ENCODE measurements at places on chromosomes 16 and 17.

GRCh38 chr17:73043686-73044581 lies 48.6 kb downstream of the SLC39A11 start:
- peak; percentile 58 for DNase-seq

DNA sequence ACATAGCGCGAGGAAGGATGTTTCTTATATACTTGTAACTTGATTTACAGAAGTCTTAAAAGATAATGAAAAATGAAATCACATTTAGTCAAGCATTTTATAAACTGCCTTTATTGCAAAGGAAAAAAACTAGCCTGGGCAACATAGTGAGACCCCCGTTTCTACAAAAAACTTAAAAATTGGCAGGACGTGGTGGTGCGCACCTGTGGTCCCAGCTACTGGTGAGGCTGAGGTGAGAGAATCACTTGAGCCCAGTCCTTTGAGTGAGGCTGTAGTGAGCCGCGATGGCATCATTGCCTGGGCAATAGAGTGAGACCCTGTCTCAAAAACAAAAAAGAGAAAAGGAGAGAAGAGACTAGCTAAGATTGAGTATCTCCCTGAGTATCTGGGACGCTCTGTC lies 145.2 kb upstream of the CIBAR2 start:
- no peak for DNase-seq

- DNase-seq, result no peak
Observed at GRCh38 chr16:29254676-29255495, 151.6 kb downstream of the NPIPB11 start.

DNA sequence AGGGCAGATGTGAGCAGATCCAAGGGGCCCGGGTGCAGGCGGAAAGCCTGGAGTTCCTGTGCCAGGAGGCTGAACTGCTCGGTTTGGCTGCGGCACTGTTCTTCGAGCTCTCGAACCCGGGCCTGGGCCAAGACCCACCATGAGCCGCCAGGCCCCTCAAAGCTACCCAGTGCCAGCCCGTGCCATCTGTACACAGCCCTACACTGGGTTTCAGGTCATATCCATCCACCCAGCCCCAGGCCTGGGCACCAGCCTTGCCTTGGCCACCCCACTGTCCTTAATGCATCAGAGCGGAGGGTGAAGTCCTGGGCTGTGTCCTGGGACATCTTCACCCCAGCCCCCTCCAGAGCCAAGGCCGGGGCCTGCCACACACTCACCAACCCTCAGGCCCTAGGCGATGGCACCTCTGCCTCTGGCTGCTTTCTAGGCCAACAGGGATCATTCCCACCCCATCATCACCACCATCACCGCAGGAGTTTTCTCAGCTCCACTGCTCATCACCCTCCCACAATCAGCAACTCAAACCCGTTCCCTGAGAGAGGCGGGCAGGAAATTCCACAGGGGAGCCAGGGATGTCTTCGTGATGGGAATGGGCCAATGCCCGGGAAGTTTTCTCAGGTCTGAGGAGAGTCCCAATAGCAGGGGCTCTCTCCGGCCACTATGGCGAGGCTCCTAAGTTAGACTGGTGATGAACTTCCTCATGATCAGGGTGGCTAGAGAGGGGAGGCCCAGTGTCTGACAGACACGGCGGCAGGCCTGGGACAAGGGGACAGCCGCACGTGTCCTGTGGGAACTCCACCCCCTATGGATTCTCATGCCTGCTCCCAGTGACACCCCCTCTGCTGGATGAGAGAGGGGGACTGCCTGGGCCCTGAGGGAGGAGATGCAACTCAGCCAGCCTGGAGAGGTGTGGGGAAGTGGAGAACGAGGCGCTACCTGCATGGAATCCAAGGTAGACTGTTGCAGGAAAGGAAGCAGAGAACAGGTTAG lies 9.1 kb downstream of the TSPOAP1 start:
- DNase-seq, result no peak

GRCh38 chr17:57739402-57740234 lies 5.5 kb downstream of the CCDC182 start:
- peak; percentile 70 for DNase-seq

DNA sequence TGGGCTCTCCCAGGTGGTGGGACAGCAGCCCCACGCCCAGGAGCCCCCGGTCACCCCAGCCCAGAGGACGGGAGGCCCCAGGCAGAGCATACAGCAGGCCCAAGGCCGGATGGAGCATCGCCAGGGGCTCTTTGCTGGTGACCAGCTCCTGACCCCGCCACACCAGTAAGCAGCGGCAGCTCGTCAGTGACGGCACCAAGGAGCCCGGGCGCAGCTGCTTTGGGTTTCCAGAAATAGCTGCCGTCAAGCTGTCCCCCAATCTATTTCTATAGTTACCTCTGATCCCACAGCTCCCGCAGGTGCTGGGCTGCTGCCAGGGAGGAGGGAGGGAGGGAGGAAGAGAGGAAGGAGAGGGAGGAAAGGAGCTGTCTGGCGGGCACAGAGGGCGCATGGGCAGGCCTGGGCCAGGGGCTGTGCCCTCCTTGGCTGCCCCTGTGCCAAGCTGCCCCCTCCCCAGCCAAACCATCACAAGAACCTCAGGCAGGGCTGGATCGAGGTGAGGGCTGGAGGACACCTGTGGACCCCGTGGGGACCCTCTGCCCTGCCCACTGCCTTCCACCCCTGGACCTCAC lies 10.8 kb upstream of the RASD1 start:
- no peak for DNase-seq

DNA sequence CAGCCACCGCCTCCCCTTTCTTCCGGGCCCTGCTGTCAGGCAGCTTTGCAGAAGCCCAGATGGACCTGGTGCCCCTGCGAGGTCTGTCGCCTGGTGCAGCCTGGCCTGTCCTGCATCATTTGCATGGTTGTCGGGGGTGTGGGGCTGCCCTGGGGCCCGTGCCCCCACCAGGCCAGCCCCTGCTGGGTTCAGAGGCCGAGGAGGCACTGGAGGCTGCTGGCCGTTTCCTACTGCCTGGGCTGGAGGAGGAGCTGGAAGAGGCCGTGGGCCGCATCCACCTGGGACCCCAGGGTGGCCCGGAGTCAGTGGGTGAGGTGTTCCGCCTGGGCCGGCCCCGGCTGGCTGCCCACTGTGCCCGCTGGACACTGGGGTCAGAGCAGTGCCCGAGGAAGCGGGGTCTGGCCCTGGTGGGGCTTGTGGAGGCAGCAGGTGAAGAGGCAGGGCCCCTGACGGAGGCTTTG lies 5.5 kb upstream of the TGFB1I1 start:
- DNase-seq, result no peak

- no peak for DNase-seq
Observed at GRCh38 chr17:35597604-35598003, 10.5 kb downstream of the AP2B1 start.

DNA sequence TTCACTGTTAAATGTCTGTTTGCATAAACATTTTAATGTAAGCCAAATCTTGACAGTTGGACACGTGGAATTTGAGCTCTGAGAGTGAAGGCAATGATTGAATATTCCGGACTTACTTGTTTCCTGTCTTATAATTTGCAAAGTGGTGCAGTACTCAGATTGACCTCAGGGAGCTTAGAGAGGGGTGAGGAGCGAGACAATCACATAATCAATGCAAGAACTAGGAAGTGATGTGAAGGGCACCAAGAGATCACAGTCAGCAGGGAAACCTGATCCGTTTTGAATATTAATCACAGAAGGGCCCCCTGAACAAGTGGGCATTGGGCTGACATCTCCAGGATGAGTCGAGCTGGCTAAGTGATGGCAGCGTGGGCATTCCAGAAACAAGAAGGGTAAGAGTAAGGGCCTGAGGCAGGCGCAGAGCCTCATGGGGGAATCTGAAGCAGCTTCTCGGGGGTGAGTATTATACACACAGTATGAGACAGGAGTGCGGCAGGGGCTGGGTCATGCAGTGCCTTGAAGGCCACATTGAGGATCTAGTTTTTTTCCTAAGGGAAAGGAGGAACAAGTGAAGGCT lies 26.1 kb downstream of the TEX2 start:
- DNase-seq, result no peak

DNA sequence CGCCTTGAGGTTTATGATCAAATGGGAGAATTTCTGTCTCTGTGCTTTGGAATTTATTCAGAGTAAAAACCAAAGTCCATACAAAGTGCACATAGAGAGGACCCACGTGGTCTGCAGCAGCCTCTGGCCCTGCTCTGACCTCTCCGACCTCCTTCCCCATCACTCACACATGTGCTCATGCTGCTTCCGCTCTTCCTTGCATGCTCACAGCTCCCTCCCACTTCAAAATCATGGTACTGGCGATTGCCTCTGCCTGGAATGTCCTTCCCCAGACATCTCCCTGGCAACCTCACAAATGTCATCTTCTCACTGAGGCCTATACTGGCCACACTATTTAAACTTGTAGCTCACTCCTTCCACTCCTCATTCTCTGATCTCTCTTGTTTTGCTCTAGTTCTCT lies 418.0 kb downstream of the CA10 start:
- no peak for DNase-seq

- peak; percentile 11 for DNase-seq
Observed at GRCh38 chr17:30292286-30292858, 628 bp upstream of the BLMH start.

DNA sequence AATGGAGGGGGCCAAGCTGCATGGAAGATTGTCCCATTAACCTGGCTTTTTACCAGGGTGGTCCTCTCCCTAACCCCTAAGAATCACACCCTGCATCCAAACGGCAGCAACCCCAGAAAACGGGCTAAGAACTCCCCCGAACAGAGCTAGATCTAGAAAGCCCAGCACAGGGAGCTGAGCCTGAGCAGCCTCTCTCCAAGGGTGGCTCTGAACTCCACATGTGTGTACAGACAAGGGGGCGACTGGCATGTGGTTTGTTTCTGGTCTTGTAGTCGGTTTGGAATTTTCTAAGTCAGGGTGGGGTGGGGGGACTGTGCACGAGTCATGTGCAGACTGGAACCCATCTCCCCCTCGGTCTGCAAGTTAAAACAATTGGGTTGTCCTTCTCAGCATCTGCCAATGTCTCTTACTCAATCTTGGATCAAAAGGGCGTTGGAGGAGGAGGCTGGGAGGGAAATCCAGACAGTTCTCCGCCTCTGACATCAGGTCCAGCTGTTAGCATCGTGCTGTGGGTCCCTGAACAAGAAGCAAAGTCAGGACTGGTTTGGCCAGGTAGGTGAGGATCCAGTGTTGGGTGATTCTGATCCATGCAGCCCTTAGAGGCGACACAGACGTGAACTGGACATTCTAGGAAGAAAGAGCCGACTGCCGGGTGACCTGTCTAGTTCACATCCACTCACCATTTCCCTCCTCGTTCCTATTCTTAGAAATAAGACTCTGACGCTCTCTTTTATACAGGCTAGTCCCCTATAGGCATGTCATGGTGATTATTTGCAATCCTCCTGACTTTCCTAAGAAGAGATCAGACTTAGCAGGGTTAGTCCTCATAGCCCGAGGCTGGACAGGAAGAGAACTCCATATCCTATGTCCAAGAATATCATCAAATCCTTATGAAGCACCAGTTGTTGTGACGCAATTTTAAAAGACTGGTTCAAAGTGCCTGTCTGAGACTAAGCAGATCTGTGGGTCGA lies 381.8 kb downstream of the SOX9 start:
- DNase-seq, result peak; percentile 64

- DNase-seq, result peak; percentile 45
Observed at GRCh38 chr17:48954300-48954755, 9.7 kb upstream of the SNF8 start.

DNA sequence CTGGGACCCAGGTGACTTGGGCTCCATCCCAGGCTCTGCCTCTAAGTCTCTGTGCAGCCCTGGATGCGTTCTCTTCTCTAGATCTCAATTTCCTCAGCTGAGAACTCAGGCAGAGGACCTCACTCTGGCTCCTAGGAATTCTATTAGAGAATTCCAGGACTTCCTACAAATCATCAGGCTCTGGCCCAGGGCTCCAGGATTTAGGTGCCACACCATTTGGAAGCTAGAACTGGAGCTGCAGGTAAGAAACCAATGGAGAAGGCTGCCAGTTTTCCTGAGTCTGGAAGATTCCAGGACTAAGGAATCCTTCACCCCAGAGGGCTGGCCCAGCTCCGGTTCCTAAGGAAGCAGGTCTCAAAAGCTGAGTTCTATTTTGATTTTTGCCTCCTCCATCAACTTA lies 189.8 kb upstream of the CDH5 start:
- DNase-seq, result no peak

DNA sequence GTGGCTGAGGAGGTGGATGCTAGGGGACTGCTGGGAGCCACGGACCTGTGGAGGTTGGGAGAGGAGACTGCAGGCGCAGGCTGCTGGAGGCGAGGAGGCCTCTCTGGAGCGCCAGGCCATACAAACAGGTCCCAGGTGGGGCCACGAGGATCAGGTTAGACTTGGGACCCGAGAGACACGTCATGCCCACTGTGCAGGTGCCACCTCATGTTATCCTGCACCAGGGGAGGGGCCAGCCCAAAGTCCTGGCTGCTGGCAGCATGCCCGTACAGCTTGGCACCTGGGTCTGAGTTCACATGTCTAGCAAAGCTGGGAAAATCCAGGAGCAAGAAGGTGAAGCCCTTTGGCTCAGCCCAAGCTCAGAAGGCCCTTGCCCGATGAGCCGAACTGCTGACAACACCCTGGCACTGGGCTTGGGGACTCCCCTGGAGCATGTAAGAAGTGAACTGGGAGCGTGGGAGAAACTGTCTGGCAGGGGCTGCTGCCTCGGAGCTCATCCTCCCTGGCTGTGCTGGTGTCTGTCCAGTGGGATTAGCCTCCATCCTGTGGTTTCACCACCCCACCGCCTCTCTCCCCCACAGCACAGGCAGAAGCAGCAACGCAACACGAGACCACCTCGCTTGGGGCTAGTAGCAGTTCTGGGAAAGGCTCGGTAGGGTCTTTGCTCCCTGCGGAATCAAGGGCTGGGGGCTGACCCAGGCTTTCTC lies 5.3 kb downstream of the ARHGDIA start:
- peak; percentile 37 for DNase-seq

DNA sequence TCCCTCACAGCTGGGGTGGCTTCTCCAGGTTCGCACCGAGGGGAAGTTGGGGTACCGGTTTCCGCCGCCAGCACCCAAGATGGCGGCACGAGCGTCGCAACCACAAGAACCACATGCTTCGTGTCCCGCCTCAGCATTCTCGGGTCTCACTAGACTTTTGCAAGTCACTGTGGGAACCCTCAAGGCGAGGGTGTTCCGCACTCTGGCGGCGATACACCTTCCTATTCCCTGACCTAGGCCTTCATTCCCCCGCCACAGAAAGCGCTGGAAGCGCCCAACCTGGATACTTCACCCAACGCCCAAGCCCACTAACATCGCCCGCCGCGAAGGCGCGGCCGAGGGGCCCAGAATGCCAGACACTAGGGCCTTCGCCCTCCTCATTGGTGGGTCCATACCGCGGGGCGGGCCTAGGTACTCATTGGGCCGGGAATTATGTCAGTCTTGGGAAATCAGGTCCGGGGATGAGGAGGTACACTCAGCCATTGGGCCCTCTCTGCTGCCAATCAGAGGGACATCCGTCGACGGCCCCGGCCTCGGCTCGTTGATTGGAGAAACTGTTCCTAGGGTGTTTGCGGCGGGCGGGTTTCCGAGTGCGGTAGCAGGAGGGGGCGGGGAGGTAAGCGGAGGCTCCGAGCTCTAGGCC lies at the start of gene NFE2L1:
TSS of gene NFE2L1 (plus strand) at position 619 of the 643 bp plus-strand sequence. CDS start 2,760 bp downstream, outside the sequence.
- DNase-seq, result peak; percentile 100

- peak; percentile 13 for DNase-seq
Observed at GRCh38 chr16:50603206-50604064, 55.2 kb downstream of the NKD1 start.

All from epithelial cell of esophagus (primary cell).